ENCODE measurements at places on chromosomes 11 and 22.

GRCh38 chr11:110883256-110883655 lies 171.0 kb upstream of the ARHGAP20 start:
- no peak for DNase-seq

- no peak for DNase-seq
Measured at GRCh38 chr11:119515771-119516400, 92.9 kb upstream of the THY1 start.

- DNase-seq = no peak
Measured at GRCh38 chr22:46483353-46483752, 54.1 kb downstream of the CELSR1 start.

DNA sequence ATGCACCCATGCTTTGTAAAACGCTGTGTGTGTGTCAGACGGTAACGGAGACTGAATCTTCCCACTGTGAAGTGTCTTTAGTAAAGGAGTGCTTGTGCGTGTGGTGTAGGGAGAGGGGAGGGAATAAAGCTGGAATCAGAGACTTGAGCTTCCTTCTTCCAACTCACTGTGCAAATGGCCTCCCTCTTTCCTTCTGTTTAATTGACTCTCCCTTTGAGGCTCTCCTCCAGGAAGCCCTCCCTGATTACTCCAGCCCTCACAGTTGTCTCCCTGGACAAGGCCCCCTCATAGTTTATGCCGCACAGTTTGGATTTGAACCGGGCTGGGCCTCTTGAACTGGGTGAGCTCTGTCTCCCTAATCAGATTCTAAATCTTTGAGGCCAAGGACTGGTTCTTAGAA lies 23.0 kb upstream of the KCNJ11 start:
- DNase-seq = no peak

- DNase-seq = no peak
Measured at GRCh38 chr22:39997939-39998726, 3.4 kb downstream of the FAM83F start.

GRCh38 chr11:19513253-19513652 lies 199.4 kb upstream of the NAV2 start:
- DNase-seq = no peak

- no peak for DNase-seq
Measured at GRCh38 chr11:452916-453527, 2.9 kb downstream of the PTDSS2 start.

DNA sequence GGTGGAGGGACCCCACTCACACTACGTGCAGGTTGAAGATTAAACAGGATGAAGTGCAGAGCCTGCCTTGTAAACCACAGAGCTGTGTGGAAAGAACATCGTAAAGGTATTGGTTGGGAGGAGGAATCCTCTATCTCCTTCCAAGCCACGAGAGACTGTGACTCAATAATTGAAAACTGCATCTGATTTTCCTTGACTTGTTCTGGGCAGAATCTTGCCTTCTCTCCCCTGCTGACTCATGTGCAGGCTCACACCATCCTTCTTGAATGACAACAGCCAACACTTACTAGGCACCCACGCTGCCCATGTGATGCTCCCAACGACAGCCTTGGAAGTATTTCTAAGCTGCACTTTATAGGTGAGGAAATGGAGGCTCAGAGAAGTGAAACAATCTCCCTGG lies 563.0 kb downstream of the MIAT start:
- DNase-seq = no peak

GRCh38 chr11:73380331-73380730 lies 4.1 kb downstream of the RELT start:
- DNase-seq = no peak

DNA sequence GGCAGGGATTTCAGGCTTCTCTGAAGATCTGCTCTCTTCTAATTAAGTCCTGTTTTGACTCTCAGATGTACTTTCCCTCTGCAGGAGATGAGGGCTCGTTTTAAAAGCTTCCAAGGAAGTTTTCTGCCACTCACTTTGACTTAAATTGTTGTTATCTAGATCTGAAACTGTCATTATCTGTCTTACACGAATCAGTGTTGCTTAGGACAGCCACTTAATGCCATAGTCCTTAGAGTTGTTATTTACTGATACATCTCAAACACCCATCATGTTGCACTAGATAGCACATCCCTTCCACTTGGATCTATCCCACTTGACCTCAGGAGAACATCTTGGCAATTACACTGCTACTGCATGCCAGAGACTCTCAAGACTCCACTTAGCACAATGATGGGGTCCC lies 86.9 kb upstream of the FAT3 start:
- no peak for DNase-seq

GRCh38 chr22:28917747-28918549 lies 34.6 kb downstream of the ZNRF3 start:
- DNase-seq = peak; percentile 26

GRCh38 chr22:19199479-19199878 lies 20.9 kb upstream of the SLC25A1 start:
- DNase-seq = no peak

GRCh38 chr22:48492366-48493320 lies 1335.0 kb downstream of the BRD1 start:
- DNase-seq = peak; percentile 82

DNA sequence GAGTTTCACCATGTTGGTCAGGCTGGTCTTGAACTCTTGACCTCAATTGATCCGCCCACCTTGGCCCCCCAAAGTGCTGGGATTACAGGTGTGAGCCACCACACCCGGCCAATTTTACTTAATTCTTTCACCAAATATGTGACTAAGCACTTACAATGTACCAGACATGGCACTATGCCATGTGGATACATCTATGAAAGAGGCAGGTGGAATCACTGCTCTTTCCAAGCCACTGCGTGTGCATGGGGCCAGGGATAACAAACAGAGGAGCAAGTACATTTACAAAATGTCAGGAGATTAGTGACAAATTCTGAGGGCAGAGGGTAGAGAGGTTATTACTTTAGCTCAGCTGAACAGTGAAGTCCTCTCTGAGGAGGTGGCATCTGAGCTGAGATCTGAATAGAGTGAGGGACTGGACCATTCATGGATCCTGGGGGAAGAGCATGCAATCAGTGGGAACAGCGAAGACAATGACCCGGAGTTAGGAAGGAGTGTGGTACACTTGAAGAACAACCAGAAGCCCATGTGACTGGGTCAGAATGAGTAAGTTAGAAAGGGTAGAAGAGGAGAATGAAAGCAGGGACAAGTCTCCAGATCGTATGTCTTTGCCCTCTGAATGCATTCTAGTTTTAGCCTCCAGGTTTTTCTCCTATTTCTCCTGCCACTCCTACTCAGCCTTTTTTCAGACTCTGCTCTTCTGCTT lies 38.3 kb upstream of the GRAMD1B start:
- no peak for DNase-seq

Measured in NAMALWA (cell line).